SHP77 treated with DMSO at 0.1 percent for 48 hours (cell line): ENCODE measurements at places on chromosomes 7 and 10.

DNA sequence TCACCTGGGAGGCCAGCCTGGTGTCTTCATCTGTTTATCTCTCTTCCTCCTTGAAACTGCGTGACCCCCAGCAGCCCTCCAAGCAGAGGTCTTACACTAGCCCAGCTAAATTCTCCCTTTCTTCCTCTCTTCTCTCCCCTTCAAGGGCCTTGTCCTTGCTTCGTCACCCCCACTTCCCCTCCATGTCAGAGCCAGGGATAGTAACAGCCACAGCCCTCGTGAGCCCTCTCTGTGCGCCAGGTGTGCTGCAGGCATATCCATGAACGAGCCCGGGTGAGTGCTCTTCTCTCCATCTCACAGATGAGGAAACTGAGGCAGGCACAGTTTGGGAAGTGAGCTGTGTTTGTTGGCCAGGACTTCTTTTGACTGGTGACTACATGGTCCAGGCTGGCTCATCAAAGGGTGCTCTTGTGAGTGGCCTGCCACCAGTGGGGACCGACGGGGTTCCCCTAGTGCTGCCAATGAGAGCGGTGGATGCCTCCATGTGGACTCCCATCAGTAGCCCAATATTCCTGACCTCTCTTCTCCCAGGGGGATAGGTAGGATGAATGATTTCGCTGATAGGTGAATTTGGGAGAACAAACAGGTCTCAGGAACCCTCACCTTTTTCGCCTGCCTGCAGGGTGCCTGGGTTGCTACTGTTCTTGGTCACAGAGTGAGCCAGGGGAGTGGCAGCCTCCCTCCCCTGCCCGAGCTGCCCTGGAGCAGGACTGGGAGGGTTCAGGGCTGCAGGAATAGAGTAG, 38.1 kb downstream of the ADRA2A start:
- no peak for DNase-seq

GRCh38 chr10:93420944-93421825, 60.9 kb downstream of the MYOF start:
- DNase-seq, result no peak

DNA sequence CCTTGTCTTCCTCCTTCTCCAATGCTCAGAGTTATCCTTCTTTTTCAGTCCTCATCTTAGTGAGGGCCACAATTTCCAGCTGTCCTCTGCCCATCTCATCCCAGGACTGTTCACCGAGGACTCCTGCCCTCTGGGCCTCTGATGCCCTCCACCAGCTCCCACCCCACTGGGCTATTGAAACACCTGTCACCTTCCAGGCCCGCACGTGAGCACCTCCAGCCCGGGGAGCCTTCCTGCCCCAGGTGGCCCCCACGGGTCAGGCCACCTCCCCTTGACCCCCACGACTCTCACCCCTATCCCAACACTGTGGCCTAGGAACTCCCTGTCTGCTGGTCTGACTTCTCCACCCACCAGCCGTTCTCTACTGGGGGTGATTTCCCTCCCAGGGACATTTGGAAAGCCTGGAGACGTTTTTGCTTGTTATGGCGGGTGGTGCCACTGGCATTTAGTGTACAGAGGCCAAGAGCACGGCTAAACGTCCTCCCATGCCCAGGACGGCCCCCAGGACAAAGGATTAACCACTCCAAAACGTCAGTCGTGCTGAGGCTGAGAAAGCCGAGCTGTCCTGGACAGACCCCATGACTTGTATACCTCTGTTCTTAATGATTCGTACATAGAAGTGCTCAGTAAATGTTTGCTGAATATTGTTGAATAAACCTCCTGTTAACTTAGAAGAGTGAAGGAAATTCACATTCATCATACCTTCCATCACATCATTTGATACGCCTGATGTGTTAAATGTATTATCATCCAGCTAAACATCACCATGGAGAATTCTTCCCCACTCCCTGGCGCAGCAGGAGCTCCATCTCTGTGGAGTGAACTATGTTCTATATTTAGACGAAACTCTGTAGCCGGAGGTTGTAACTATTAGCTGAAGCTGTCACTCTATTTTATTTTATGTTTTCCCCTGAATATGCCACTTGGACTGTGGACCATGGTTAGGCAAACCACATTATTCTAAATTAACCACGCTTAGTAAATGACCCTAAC, 270.1 kb upstream of the SHH start:
- DNase-seq, result no peak

DNA sequence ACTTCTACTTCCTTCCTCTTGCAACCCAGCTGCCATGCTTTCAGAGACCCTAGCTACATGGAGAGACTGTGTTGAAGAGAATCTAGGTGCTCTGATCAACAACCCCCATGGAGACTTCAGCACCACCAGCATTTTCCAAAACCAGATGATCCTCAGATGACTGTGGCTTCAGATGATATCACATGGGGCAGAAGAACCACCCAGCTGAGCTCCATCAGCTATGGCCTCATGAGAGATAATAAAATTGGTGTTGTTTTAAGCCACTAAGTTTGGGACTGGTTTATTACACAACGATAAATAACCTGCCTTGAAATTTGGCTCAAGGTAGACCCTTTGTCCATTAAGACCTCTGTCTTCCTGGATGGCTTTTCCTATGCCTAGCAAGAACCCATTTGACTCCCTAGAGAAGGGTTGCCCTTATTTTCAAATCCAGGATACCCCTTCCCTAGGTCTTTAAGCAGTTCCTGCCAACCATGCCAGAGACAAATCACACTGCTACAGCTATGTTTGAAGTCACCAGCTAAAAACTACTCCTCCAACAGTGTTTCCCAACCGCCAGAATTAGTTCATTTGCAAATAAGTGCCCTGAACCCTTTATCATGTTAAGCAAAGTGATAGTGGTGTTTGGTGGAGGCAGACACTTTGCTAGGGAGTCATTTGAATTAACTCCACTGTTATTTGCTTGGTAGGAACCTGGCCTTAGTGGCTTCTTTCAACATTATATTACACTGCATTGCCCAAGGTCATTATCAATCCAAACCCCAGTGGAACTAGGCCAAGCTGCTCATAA, 136.9 kb upstream of the PALS2 start:
- no peak for DNase-seq

DNA sequence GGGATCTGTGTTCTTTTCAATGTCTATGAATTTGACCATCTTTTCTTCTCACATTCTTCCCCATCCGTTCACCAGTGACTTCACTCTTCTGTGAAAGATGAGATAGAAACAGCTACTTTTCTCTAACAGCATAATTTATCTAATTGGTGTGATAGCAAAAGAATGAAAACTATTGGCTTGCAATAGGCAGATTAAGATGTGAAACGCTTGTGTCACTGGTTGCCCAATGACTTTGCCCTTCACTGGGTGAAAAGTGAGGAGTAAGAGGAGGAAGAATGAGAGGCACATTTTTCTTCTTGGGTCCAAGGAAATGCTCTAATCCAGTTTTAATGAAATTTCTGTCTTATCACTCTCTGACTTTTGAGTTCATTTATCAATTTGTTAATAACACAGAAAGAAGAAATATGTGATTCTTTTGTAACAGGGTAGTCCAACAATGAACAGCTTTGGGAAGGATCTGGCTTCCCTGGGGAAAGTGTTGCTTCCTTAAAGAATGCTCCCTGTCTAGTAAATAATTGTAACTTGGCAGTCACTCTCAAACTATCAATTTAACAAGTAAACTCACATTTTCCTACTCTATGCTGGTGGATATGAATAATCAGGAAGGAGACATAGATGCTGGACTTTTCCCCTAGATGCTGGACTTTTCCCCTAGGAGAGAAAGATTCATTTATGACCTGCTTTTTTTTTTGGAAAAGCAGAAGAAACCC, 35.1 kb downstream of the BET1 start:
- no peak for DNase-seq

- no peak for DNase-seq
Measured at GRCh38 chr7:84073186-84073875, 121.3 kb downstream of the SEMA3A start.

DNA sequence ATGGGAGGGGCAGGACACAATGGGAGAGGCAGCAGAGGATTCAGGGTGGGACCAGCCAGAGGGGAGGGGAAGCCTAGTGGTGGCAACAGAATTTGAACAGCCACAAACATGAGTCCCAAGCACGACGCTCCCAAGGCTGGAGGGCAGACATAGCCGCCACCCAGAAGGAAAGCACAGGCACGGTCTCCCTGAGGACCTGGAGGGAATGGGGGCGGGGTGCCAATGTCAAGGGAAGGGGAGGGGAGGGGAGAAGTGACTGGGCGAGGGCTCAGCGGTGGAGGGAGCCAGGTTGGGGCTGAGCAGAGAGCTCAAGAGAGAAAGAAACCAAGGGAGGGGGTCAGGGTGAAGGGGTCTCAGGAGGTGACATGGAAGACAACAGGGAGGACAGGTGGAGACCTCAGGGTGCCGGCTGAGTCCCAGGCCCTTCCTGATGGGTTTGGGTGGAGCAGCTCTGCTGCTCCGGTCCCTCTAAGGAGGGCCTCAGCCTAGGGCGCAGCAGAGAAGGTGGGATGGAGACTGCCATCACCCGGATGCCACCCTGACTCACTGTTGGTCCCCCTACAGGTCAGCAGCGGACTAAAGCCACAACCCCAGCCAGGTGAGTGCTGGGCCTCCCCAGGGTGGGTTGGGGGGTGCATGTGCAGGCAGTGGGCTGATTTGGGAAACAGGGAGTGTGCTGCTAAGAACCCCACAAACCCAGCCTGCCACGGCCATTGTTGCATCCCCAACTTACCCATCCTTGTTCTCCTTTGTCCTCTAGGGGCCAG, 24.2 kb downstream of the PILRA start:
- DNase-seq, result no peak

DNA sequence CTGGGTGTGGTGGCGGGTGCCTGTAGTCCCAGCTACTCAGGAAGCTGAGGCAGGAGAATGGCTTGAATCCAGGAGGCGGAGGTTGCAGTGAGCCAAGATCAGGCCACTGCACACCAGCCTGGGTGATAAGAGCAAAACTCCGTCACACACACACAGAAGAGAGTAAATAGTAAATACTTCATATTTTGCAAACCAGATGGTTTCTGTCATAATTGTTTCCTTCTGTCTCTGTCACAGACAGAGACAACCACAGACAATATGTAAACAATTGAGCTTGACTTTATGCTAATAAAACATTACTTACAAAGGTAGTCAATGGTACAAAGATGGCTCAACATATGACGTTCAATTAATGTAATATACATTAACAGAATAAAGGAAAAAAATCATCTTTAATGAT, 83.7 kb downstream of the JMJD1C start:
- DNase-seq, result no peak

GRCh38 chr10:4306871-4307270, 519.1 kb upstream of the AKR1E2 start:
- no peak for DNase-seq

GRCh38 chr10:14008740-14009080, 322.0 kb downstream of the FRMD4A start:
- no peak for DNase-seq

- no peak for DNase-seq
Measured at GRCh38 chr7:68821846-68822245, 776.4 kb upstream of the AUTS2 start.

- no peak for DNase-seq
Measured at GRCh38 chr10:77175631-77176222, 461.9 kb downstream of the KCNMA1 start.

DNA sequence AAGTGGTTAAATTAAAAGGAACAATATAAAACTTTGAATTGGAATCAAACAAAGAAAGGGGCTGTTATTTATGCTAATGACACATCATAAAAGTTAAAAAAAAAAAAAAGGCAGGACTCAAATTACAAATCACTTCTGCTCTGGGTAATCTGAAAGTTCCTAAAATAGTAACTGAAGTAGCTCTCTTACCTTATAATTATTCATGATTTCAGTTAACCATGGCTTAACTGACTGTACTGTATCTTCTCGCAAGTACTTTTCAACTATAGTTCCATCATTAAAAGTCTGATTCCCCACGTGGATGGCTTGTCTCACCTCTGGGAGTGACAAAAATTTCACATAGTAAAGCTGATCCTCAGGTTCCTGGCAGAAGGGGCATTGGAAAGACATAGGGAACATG, 82.5 kb downstream of the CPVL start:
- no peak for DNase-seq
